ENCODE measurements at places on chromosomes 12 and 14.
A peak's percentile ranks its signal among the peaks of the same experiment; 100 is the strongest.

DNA sequence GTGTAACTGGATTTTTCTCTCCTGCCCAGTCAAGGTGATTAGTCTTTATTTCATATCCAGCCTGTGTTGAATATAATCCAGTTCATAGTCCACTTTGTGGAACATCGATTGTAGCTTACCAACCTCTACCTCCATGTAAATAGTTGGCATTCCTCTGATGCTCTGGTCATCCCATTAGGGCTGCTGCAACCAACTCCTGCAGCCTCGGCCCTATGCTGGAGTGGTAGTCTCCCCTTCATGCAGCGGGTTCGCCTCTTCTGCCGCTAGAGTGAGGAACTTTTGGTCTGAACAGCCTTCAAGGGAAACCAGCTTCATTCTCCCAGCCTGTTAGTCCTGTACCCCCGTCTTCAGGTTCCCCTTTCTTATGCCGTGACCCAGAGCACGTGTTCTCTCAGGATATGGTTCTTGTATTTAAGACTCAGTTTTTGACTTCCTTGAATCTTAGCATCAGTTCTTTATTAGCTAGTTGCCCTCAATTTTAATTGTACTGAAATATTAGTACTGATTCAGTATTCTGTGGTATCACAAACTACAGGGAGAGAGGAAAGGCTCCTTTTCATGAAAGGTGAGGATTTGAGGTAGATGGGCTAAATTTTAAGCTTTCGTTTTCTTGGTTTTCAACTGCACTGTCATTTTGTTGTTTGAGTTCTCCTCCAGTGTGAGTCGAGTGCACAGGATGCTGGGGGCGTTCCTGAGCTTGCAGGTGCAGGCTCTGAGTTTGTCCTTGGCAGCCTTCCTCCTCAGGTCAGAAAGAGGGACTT, 33.2 kb downstream of the ZNF664 start:
- DNase-seq = no peak

GRCh38 chr12:6140651-6141447, 16.4 kb upstream of the VWF start:
- no peak for DNase-seq

GRCh38 chr14:34593740-34594375, 36.1 kb downstream of the SNX6 start:
- no peak for DNase-seq

- DNase-seq = no peak
Measured at GRCh38 chr12:132194056-132194455, 49.8 kb downstream of the NOC4L start.

DNA sequence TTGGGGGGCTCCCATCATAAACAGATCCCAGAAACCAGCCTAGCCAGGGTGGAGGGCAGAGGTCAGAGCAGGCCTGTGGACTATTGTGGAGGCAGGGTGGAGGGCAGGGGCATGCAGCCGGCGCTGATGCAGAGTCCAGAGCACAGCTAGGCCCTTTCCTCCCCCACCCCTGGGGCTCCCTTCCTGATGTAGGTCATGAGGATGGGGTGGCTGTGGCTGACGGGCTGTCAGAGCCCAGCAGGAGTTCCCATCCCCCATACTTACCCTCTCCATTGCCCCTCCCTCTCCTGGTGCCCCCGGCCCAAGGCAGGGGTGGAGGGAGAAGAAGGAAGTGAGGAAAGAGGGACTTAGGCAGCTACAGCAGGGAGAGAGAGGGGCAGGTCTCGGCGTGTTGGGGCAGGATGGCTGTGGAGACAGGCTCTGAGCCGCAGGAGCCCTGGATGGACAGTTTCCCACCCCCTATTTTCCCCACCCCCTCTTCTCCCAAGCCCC, 5.7 kb upstream of the ZNF385A start:
- DNase-seq = no peak

- DNase-seq = peak; percentile 87
Measured at GRCh38 chr14:20613094-20614037, 22.2 kb upstream of the RNASE12 start.

DNA sequence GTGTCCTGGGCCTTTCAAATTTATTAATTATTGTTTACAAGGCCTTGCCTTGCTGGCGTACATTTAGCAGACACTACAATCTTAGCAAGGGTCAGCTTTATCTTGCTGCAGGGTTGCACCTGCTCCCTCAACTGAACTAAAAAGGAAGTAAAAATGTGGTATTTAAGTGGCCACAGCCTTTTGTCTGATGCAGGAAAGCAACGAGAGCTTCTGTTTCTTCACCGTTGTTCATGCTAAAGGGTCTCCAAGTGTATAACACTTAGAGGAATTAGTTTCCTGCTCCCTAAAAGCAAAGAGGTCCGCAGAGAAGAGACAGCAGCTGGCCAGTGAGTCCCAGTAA, 62.8 kb upstream of the EGLN3 start:
- DNase-seq = no peak

DNA sequence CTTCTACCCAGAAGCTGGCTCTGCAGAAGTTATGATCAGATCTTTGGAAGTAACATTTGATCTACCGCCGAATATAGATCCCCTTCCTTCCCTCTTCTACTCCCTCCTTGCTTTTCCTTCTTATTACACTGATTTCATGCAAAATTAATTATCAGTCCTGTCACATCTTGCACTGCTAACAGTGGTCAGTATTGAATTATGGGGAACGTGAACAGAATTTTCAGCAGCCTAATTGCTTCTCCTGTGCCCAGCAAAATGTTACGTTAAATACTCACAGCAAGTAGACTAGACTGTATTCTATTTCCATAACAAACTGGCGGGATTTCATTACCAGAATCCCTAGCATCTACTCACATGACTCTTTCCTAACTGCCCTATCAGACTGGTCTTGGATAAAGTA, 596.9 kb downstream of the DIO2 start:
- DNase-seq = no peak

DNA sequence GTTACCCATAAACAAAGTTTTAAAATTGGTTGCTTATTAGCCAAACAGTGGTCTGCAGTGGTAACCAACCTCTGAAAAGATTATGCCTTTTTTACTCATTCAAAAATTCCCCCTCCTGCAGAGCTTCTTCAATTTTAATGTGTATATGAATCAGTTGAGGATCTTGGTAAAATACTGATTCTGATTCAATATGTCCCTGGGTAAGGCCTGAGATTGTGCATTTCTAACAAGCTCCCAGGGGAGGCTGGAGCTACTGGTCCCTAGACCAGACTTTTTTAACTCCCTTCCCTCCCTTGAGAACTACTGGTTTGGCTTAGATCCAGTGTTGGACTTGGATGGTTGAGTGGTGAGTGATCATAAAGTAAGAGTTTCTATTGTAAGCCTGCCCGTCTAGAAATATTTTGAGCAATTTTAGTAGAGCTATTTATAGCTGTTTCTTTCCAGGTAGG, 90.2 kb downstream of the FUT8 start:
- DNase-seq = no peak

DNA sequence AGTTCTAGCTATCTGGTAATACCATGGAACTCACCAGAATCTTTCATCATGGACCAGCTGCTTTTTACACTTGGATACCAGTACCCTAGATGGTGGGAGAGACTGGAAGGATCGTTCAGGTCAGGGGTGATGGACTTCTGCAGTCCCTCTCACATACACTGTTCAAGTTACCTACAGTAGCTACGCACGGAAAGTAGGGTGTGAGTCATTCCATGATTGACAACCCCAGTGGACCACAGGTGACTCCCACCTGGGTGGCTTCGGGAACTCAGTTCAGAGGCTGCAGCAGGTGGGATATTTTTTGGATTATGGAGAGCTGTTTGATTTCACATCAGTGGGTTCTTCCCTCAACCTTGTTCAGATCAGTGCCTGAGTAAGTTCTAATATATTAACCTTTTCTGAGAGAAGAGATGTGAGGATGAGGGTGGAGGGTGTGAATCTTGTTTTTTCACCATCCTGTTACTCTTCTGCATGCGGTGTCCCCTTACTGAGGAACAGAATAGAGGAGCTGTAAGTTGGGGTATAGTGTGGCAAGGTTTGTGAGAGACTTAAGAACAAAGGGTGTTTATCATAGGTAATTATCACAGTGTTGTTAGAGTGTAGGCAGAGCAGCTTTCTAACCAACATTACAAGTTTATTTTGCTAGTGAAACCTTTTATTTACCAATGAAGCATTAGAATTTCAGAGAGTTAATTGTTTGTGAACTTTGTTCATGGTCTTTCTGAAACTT, 39.6 kb downstream of the PRKCH start:
- no peak for DNase-seq

DNA sequence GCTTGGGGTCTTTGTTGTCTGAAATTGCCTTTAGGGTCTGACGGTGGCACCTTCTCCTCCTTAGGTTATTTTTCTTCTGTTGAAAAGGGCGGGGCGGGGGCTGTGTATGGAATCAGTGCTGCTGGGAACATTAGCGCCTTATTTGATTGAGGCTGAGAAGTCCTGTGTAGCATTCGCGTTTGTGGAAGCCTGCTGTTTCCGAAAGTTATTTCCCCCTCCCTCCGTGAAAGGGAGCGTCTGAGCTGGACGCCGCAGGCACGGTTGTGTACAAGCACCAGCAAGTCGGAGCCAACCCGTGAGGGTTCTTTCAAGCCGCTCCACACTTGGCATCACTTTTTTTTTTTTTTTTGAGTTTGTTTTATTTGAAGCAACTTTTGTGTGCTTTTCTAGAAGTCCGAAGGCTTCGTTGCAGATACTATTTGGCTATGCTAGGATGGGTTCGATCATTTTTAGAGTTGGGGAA, 1.1 kb downstream of the SYNE2 start:
- no peak for DNase-seq

DNA sequence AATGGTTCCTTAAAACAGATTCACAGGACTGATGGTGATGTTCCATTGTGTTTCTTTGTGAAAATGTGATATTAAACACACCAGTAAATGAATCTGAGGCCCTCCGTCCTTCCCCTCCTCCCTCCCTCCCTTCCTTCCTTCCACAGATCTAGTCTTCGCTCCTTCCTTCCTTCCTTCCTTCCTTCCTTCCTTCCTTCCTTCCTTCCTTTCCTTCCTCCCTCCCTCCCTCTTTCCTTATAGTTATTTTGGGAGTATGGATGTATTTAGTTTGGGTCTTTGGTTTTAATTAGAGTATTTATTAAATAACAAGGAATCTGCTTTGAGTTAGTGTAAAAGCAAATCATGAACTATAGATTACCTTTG, 410.8 kb downstream of the PCNX1 start:
- DNase-seq = no peak

DNA sequence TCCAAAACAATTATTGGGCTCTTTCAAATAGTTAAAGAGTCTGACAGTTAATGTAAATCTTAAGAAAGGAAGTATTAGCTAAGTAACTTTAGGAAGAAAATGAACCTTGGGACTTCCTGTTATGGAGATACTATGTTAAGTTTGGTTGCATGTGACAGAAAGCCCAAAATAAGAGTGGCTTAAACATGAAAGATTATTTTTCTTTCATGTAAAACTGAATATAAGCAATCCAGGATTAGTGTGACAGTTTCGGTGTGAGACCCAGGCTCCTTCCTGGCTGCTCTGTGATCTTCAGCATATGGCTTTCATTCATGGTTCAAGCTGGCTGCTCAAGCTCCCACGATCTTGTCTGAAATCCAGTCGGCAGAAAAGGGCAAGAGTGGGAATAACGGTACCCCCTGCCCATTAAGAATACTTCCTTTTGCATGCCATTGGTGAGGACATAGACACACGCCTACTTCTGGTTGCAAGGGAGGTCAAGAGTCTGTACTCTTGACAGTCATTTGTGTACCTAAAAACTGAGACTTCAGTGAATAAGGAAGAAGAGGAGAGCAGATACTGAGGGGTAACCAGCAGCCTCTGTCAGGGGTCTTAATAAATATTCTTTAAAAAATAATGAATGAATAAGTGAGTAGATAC, 2.2 kb upstream of the RPAP3 start:
- no peak for DNase-seq

DNA sequence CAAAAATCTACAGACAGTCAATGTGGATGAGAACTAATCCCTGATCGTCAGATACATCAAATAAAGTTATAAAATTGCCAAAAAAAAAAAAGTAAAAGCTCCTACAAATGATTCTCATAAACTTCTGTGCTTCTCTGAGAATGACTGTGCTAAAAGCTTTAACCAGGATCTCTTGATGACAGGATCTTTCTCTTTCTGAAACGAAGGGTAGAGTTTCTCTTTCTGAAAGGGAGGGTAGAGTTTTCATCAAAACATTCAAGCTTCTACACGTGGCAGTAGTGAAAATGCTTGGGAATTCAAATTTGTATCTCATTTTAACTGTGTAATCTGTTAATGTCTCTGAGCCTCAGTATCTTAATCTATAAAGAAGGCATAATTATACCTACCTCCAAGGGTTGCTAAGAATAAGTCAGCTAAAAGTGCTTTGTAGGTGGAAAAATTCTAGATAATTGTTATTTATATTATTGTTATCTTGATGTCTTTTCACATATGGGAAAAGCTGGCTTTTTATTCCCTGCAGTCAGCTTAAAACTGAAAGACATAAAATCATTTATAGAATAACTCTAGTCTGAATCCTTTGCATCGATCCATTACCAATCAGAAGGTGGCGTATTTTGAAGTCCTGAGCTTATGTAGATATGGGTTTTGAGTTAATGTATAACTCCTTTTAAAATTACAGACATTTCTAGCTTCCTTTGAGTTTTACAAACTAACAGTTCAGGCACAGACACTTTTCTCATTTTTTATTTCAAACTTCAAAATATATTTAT, 157.4 kb downstream of the DACT1 start:
- DNase-seq = no peak

GRCh38 chr14:70685474-70686197, 43.9 kb downstream of the TTC9 start:
- no peak for DNase-seq

Data from left renal cortex interstitium (tissue), 4 donors.